ENCODE measurements at places on chromosomes 12 and 14.

GRCh38 chr14:60768602-60769001 is 34.0 kb downstream of the MNAT1 start:
- no peak for DNase-seq
- H3K36me3 ChIP-seq = peaks cover 5% of the 10 kb centered on the region
- no peak overlapping the region for H3K4me3 ChIP-seq

- no peak for DNase-seq
- H3K36me3 ChIP-seq = peaks cover 3% of the 10 kb centered on the region
- H3K27ac ChIP-seq = no peak overlapping the region
- H3K4me1 ChIP-seq = no peaks in the 10 kb centered on the region
- H3K4me3 ChIP-seq = no peak overlapping the region
Observed at GRCh38 chr12:131915000-131915689, 13.9 kb upstream of the PUS1 start.

DNA sequence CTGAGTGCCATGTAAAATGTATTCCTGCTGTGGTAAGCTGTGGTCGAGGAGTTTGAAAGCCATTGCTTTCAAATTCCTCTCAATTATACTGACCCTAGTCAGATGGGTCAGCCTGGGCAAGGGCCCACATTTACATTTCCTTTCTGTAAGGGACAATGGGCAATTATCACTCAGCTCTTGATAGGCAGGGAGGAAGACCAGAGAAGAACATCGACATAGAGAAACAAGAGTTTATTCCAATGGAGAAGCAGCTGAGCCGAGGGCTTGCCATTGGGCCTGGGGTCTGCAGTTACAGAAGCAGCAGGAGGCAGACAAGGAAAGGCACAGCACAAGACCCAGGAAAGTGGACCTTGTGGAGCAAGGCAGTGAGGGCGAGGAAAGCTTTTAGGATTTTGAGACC is 9.7 kb downstream of the NRIP2 start:
- H3K4me3 ChIP-seq = no peak overlapping the region
- H3K27ac ChIP-seq = no peak overlapping the region
- H3K36me3 ChIP-seq = peaks cover 45% of the 10 kb centered on the region
- no peaks in the 10 kb centered on the region for H3K4me1 ChIP-seq
- no peak for DNase-seq
- no peaks in the 10 kb centered on the region for H3K27me3 ChIP-seq

DNA sequence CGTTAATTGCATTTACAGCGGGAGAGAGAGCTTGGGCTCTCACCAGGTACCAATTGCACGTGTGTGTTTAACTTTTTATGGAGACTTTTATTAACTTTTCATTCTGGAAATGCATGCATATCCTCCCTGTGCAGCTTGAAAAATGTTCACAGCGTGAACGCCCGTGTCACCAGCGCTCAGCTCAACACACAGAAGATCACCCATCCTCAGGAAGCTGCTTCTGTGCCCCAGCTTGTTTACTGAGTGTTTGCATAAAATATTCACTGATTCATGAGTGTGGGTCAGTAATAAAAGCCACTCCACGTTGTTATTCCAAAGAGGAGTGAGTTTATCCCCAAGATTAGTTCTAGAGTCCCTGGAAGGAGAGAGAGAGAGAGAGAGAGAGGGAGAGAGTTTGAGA is 75.5 kb upstream of the FZD10 start:
- DNase-seq = no peak
- peak overlapping the region; percentile 80 for H3K27ac ChIP-seq
- no peaks in the 10 kb centered on the region for H3K36me3 ChIP-seq
- no peak overlapping the region for H3K4me3 ChIP-seq
- H3K4me1 ChIP-seq = peaks cover 17% of the 10 kb centered on the region

- no peaks in the 10 kb centered on the region for H3K27me3 ChIP-seq
- H3K4me3 ChIP-seq = peak overlapping the region; percentile 95
- H3K27ac ChIP-seq = peak overlapping the region; percentile 98
Observed at GRCh38 chr12:79935624-79936345, 888 bp upstream of the PPP1R12A start.

DNA sequence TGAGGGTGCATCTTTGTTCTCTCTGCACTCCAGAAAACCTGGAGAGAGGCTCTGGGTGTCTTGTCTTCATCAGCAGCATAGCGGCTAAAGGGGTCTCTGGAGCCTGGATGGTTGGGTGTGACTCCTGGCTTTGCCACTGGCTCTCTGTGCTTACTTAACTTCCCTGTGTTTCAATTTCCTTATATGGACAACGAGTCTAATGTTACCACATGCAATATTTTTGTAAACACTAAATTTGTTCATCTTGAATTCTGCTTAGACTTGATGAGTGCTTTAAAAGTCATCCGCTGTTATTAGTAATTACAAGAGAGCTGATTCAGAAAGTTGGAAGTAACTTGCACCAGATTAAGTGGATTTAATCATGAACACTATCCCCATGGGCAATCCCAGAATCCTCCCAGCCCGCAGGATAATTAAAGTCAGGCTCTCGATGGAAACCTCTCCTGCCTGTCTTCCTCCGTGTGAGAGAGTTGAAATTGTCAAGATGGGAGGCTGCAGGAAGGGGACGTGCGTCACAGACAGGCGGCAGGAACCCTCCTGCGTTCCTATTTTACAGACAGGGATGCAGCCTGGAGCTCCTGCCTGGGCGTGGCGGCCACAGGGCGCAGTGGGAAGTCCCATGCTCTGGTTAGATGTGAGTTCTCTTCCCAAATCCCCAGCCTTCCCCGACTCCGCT is 201.2 kb downstream of the TTC8 start:
- H3K27me3 ChIP-seq = peaks cover 82% of the 10 kb centered on the region
- H3K4me1 ChIP-seq = no peaks in the 10 kb centered on the region
- no peak overlapping the region for H3K27ac ChIP-seq
- peak overlapping the region; percentile 36 for H3K4me3 ChIP-seq
- no peak for DNase-seq
- no peaks in the 10 kb centered on the region for H3K36me3 ChIP-seq

DNA sequence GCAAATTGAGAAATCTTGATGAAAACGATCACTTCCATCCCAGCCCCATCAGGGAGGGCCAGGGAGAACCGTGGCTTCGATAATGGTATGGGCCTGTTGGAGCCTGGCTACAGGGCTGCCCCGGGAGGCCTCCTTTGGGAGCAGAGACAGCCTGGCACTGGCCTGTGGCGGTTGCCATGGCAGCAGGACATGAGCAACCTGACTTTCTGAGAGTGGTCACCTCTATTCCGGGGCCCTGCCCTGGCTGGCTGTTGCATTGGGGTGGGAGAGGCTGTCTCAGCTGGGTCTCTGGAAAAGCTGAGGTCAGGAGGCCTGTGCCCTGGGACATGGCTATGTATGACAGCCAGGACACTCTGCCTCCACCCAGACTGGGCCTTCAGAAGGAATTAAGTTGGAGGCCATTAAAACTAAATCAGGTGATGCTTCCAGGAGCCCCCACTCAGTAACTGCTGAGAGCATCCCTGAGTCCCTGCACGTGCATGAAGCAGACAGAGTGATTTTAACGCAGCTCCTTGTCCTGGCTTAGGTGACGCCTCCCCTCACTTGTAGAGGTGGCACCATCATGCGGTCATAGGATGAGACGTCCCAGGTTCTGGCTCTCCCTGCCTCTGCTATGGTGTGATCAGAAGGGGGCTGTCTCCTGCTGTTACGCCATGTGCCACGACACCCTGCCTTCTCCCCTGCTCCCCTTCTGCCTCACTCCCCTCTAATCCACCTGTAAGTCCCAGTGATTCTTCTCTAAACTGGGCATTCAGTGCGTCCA is 126.3 kb downstream of the SLC25A47 start:
- H3K27ac ChIP-seq = no peak overlapping the region
- H3K4me1 ChIP-seq = no peaks in the 10 kb centered on the region
- no peaks in the 10 kb centered on the region for H3K27me3 ChIP-seq
- no peak for DNase-seq
- H3K4me3 ChIP-seq = no peak overlapping the region
- H3K36me3 ChIP-seq = no peaks in the 10 kb centered on the region

DNA sequence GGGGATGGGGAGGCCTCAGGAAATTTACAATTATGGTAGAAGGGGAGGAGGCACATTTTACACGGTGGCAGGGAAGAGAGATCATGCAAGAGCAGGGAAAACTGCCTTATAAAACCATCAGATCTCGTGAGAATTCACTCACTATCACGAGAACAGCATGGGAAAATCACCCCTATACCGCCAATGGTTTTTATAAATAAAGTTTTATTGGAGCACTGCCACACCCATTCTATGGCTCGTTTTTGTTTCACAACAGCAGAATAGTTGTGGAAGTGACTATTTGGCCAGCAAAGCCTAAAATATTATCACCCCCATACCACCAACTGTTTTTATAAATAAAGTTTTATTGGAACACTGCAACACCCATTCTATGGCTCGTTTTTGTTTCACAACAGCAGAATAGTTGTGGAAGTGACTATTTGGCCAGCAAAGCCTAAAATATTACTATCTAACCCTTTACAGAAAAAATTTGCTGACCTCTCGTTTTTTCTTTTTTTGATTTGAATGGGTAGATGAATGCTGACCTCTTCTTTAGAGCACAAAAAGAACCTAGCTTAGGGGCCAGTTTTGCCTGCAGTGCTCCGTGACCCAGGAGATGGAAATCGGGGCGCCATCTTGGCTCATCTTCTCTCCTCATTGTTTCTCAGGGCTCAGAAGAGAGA is 77.3 kb upstream of the RIN3 start:
- no peaks in the 10 kb centered on the region for H3K36me3 ChIP-seq
- no peaks in the 10 kb centered on the region for H3K4me1 ChIP-seq
- H3K27ac ChIP-seq = no peak overlapping the region
- H3K4me3 ChIP-seq = no peak overlapping the region
- H3K27me3 ChIP-seq = peaks cover 3% of the 10 kb centered on the region

DNA sequence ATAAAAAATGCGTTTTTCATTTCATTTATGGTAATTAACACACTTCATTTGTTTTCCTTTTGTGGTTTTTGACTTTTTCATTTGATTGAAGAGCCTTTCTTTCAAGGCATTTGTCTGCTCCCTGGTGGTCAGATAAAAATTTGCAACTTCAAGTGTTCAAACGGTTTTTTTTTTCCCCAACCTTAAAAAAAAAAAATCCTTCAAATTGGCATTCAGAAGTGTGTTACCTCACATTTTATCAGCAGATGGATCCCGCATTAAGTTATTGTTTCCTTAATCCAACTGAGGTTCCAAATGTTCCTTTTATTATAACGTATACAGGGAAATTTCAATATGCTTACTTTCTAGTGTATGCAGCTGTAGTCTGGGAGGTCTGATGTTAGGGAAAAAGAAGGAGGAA is 47.2 kb downstream of the MYF5 start:
- no peaks in the 10 kb centered on the region for H3K27me3 ChIP-seq
- DNase-seq = no peak
- H3K4me3 ChIP-seq = peak overlapping the region; percentile 15
- H3K4me1 ChIP-seq = peaks cover 22% of the 10 kb centered on the region

DNA sequence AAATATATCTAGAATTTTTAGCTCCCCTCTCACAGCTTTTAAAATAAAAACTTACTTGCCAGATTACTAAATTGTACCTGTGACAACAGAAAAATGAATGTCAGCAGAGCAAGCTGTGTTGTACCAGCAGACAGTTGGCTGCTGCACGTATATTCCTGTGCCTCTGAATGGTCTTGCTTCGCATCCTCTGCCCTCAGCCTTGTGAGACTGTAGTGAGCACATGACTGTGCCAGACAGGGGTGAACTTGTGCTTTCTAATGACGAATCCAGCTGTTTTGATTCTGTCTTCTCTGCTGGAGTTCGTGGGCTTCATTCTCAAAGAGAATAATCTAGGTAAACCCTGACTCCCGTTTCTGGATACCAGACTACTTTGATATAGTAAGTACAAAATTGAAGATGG is 58.3 kb upstream of the FRMD6 start:
- no peak overlapping the region for H3K4me3 ChIP-seq
- no peak for DNase-seq
- peaks cover 15% of the 10 kb centered on the region for H3K4me1 ChIP-seq
- no peak overlapping the region for H3K27ac ChIP-seq
- no peaks in the 10 kb centered on the region for H3K27me3 ChIP-seq

DNA sequence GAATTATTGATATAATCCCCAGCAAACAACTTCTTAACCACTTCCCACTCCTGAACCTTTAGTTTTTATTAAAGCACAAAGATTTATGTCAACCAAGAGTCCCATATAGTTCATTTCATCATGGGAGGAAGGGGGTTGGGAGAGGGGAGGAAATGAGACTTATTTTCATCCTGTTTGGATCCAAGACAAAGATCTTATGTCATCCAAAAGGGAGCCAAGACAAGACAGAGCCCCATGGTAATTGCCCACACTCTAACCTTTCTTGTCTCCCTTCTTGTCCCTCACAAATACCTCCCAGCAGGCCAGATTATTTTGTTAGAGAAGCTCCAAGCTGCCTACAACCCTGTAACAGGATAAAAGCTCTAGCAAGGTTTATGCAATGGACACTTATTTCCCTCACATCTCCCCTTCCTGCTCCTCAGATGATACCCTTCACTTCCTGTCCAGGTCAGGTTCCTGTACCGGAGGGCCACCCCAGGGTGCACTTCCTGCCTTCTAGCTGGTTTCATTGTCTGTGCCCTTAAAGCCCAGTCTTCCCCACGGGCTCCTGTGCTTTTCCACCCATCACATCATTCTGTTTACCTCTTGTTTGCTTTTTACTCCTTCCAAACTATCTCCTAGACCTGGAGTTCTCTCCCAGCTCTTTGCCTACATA is 123.7 kb upstream of the MDM1 start:
- H3K36me3 ChIP-seq = no peaks in the 10 kb centered on the region
- peaks cover 50% of the 10 kb centered on the region for H3K4me1 ChIP-seq
- no peaks in the 10 kb centered on the region for H3K27me3 ChIP-seq
- peak overlapping the region; percentile 26 for H3K27ac ChIP-seq

DNA sequence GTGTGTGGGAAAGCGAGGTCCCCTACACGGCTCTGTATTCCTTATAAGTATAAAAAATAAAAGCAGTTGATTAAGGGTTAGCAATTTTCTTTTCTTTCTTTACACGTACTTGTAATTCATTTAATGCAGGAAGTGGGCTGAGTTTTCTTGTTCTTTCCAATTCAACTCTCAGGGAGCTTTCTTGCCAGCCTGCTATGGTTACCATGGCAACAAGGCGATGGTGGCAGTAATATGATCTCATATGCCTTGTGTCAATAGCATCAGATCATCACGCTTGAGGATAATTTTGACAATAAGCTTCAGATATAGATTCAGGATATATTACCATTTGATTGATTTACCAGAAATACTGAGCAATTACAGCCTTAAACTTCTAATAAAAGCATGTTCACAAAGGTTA is 466.5 kb downstream of the APAF1 start:
- H3K36me3 ChIP-seq = no peaks in the 10 kb centered on the region
- H3K4me1 ChIP-seq = no peaks in the 10 kb centered on the region
- H3K27ac ChIP-seq = no peak overlapping the region
- no peak overlapping the region for H3K4me3 ChIP-seq
- peaks cover 8% of the 10 kb centered on the region for H3K27me3 ChIP-seq

GRCh38 chr12:10301103-10301502 is 6.6 kb upstream of the KLRD1 start:
- no peak overlapping the region for H3K4me3 ChIP-seq

DNA sequence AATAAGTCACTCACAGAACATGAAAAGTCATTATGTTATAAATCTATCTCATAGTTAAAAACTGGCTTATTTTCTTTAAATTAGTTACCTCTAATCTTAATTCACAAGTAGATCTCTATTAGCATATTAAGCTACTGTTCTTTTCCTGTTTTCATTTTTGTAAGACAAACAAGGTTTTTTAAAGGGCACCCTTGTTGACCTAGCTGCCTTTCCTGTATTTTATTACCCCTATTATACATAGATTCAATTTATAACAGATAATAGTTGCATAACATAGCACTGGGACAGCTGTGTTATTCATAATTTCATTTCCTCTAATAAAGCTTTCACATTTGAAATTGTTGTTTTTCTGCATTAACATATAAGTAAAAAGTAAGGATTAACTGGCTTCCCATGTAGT is 1500.7 kb upstream of the FLRT2 start:
- H3K36me3 ChIP-seq = no peaks in the 10 kb centered on the region
- H3K4me1 ChIP-seq = peaks cover 29% of the 10 kb centered on the region
- H3K27me3 ChIP-seq = no peaks in the 10 kb centered on the region
- H3K4me3 ChIP-seq = no peak overlapping the region
- no peak overlapping the region for H3K27ac ChIP-seq
